WTC11 (cell line): ENCODE measurements at places on chromosomes 7 and 10.

- no peak for DNase-seq
- H3K4me1 ChIP-seq = no peaks in the 10 kb centered on the region
- H3K4me3 ChIP-seq = no peak overlapping the region
- no peaks in the 10 kb centered on the region for H3K27me3 ChIP-seq
- H3K27ac ChIP-seq = no peak overlapping the region
These were observed 22.7 kb downstream of the NYAP1 start for GRCh38 chr7:100506356-100506923.

DNA sequence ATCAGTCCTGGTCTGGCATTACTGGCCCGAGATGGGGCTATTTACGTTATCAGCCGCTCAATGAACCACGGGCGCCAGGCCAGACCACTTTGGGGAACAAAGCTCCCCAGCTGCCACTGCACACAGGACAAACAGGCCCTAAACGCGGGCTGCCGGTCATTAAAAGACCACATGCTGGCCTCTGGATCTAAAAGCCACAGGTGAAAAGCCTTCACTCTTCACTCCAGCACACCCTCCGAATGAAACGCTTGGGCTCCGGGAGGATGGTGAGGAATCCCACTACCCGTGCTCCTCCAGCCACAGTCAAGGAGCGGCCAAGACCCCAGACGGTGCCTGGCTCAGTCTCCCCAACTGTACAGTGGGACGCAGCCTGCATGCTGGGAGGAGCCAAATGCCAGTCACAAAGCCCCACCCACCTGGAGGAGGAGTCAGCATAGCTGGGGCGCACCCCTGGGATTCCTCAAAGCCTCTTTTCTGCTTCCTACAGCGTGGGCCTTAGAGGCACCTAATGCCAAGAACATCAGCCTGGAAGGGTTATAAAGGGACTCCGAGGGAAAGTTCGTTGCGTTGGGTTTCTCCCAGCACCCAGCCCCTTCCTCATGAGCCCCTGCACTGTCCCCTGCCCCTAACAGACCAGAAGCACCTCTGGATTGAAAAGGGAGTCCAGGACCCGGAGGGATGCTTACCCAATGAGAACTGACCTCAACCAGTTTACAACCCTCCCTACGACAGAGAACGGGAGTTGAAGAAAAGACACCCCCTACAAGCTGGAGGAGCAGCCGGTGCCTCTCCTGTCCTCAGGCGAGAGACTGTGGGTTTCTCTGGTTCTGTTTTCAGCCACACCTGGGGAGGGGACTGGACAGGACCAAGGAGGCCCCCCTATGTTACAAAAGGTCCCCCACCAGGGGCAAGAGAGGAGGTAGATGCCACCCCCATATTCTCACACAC lies 4.7 kb downstream of the PDGFA start:
- peaks cover 5% of the 10 kb centered on the region for H3K27me3 ChIP-seq
- H3K36me3 ChIP-seq = peaks cover 13% of the 10 kb centered on the region; the same call in 1 of the 2 replicates
- DNase-seq = peak; percentile 78
- H3K4me3 ChIP-seq = peak overlapping the region; percentile 71
- H3K4me1 ChIP-seq = peaks cover 34% of the 10 kb centered on the region

- H3K4me1 ChIP-seq = peaks cover 18% of the 10 kb centered on the region
- no peaks in the 10 kb centered on the region for H3K27me3 ChIP-seq
- H3K27ac ChIP-seq = peak overlapping the region; percentile 51; the same call in 1 of the 2 replicates
- no peaks in the 10 kb centered on the region for H3K36me3 ChIP-seq
These were observed 103.3 kb upstream of the GATA3 start for GRCh38 chr10:7950981-7951847.

DNA sequence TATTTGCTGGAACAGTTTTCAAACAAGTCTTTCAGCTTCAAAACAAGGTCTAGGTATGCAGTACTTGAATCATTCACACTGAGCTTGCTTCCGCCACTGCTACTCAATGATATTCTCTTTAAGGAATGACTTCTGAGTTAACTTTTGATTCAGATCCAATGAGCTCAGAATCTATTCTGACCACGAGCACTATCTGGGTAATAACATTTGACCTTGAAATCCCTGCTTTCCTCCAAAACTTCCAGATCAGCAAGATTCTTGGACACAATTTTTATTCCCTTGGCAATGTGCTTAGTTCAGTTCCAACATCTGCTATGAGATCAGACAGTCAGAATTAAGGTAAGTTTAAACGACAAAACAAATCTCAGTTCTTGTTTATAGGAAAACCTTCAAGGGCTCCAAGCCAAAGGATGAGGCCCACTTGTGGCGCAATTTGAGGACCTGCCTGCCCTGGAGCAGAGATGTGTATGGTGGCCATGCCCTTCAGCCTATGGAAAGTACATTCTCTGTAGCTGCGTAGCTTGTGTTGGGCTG lies 87.2 kb downstream of the RNF216 start:
- 0 out of 2 replicates have a peak overlapping the region, but pooled peaks have one; percentile 61 for H3K27ac ChIP-seq
- H3K4me3 ChIP-seq = no peak overlapping the region
- H3K27me3 ChIP-seq = no peaks in the 10 kb centered on the region
- DNase-seq = no peak

GRCh38 chr7:39516498-39516897 lies 49.7 kb upstream of the YAE1 start:
- no peaks in the 10 kb centered on the region for H3K36me3 ChIP-seq
- no peaks in the 10 kb centered on the region for H3K27me3 ChIP-seq
- H3K4me3 ChIP-seq = no peak overlapping the region
- DNase-seq = no peak
- no peak overlapping the region for H3K27ac ChIP-seq

DNA sequence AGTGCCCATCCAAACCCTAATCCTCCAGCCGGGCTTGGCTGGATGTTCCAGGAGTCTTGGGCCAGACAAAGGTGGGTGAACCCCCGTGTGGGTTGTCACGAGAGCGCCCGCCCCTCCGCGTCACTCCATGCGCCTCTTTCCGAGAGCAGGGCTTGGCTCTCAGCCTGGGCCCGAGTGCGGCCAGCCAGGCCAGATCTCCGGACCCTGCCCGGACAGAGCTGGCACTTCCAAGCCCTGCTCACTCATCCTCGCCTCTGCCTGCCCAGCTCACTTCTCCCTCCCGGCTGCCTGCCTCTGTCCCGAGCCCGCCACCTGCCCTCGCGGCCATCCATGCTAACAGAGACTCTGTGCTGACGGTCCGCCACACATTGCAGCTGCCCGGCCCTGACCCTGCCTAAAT lies 34.6 kb downstream of the AGAP3 start:
- H3K27me3 ChIP-seq = peaks cover 7% of the 10 kb centered on the region
- H3K27ac ChIP-seq = no peak overlapping the region
- H3K4me1 ChIP-seq = peaks cover 23% of the 10 kb centered on the region
- DNase-seq = no peak
